Stimulated activated CD4-positive, alpha-beta T cell treated with anti-CD3 and anti-CD28 coated beads, Interleukin-4, amount 100 ng/mL, for 4 hours (primary cell): ENCODE measurements at places on chromosomes 11 and 22.

GRCh38 chr11:94066901-94067429 is 45.8 kb downstream of the HEPHL1 start:
- DNase-seq = no peak

- DNase-seq = no peak
Measured at GRCh38 chr11:69064394-69064957, 15.7 kb downstream of the TPCN2 start.

DNA sequence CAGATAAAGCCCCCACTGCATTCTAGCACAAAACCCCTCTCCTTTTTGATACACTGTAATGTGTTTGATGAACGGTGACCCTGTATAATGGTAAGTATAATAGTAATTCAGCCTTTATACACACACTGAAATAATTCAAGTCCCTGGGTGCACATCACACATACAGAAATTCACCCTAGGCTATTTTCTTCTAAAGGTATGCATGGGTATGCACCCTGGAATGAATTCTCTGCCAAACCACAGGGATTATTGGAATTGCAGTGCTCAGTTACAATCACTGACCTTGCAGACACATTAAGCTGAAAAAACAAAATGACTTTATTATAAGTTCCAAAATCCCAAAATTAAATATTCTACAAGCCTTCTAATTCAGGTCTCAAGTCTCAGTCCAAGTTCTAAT is 245.9 kb upstream of the FAT3 start:
- DNase-seq = no peak

DNA sequence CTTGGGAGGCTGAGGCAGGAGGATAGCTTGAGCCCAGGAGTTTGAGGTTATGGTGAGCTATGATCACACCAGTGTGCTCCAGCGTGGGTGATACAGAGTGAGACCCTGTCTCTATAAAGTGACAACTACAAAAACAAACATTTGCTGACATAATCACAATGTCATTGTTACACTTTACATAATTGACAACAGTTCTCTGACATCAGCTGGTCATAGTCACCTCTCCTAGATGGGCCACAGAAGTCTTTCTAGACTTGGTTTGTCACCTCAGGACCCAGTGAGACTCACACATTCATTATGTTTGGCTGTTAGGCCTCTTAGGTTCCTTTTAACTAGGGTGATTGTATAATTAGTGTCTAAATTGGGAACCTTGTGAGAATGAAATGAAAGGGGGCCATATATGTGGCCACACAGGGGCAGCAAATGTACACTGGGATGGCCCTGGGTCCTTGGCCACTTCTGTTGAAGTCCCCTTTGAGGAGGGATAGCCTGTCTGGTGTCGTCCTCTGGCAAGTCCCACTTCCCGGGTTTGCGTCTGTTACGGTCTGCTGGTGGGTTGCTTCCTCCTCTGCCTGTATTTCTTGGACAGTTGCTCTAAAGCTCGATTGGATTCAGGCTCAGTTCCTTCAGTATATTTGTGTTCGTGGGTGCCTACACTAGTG is 5.8 kb upstream of the PPIL2 start:
- no peak for DNase-seq

DNA sequence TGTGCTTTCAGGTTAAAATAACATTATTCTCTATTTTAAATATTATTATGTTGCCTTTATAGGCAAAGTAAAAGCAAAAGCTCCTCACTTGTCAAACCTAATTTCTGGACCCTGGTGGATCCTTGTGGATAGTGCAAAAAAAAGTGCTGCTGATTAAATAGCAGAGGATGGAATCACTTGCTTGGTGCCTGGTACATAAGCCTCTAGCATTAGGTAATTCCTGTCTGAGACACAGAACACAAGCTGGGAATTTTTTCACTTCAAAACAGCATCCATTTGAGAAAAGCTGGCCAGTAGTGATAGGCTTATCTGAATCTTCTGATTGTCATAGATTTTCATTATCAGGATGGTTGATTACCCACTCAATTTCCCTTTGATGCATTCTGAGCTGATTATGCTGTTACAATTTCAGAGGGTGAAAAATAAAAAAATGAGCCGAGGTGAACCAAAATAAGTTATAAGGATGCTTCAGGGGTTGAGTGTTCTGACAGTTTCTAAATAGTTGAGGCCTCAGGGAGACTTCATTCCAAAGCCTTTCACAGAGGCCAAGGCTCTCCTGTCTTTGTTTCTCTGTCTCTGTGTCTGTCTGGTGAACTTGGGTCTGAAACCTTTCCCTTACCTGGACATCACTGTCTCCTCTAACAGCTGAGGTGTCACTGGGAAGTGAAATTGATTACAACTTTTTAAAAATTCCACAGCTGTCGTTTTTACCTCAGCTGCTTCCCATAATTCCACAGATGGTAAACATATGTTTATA is 242.9 kb downstream of the NELL1 start:
- DNase-seq = no peak

GRCh38 chr22:45529971-45530575 is 27.4 kb downstream of the FBLN1 start:
- DNase-seq = no peak
